ENCODE measurements at places on chromosomes 12 and 14.

DNA sequence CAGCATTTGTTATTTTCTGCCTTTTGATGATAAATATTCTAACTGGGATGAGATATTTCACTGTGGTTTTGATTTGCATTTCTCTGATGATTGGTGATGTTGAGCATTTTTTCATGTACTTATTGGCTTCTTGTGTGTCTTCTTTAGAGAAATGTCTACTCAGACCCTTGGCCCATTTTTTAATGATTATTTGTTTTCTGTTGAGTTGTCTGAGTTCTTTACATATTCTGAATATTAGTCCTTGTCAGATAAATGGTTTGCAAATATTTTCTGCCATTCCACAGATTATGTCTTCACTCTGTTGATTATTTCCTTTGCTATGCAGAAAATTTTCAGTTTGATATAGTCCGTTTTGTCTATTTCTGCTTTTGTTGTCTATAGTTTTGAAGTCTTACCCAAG, 317.0 kb downstream of the CEP128 start:
- no peak for DNase-seq

DNA sequence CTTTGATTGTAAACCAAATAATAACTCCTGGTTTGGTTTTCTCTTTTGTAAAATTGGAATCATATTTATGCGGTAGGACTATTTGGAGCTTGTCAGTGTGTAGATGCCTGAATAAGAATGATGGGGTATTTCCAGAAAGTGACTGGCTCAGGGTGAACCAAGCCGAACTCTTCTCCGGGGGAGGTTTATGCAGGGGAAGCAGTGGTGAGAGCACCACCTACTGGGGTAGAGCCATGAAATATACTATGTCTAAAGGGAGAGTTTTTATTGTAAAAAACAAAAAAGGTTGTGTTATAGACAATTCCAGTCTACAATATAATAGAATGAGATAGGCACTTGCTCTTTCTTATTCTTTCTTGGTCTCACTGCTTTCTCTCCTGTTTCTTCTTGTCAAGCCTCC, 222.9 kb upstream of the SLC16A7 start:
- no peak for DNase-seq

DNA sequence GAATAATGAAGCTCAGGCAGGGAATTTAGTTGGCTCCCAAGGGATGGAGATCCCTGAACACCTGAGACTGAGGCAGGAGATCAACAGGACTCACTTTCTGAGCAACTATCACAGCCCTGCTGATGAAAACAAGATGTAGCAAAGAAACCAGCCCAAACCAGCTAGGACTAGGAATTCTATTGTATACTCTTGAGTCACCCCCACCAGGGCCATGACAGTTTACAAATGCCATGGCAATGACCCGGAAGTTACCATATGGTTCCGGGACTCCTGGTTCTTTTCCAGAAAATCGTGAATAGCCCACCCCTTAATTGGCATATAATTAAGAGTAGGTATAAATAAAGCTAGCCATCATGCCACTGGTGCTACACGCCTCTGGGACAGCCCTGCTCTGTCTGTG, 46.0 kb upstream of the OASL start:
- DNase-seq = no peak

DNA sequence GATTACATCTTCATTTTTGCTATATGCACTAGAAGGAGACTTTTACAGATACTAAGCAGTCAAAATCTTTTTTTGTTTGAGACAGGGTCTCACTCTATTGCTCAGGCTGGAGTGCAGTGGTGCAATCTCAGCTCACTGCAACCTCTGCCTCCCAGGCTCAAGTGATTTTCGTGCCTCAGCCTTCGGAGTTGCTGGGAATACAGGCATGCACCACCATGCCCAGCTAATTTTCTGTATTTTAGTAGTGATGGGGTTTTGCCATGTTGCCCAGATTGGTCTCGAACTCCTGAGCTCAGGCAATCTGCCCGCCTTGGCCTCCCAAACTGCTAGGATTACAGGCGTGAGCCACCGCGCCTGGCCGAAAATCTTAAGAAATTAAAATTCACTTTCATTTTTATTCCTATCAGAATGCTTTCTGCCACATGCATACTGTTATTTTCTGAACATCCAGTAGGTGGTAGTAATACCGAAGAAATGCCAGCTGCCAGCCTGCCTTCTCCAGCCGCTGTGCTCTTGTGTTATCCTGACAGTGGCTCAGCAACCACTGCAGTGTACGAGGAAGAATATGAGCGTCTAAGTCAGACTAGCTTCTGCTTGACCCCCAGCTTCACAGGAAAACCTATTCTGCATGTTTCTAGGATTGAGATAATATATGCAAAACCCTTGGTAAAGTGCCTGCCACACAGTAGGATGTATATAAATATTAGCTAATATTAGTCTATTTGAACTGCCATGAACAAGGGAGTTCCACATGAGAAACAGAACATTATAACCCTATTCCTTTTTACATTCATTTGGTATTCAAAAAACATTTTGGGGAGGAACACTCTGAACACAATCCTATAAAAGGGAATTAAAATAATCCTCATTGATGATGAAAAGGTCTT, 54.2 kb downstream of the RPAP3 start:
- peak; percentile 42 for DNase-seq

DNA sequence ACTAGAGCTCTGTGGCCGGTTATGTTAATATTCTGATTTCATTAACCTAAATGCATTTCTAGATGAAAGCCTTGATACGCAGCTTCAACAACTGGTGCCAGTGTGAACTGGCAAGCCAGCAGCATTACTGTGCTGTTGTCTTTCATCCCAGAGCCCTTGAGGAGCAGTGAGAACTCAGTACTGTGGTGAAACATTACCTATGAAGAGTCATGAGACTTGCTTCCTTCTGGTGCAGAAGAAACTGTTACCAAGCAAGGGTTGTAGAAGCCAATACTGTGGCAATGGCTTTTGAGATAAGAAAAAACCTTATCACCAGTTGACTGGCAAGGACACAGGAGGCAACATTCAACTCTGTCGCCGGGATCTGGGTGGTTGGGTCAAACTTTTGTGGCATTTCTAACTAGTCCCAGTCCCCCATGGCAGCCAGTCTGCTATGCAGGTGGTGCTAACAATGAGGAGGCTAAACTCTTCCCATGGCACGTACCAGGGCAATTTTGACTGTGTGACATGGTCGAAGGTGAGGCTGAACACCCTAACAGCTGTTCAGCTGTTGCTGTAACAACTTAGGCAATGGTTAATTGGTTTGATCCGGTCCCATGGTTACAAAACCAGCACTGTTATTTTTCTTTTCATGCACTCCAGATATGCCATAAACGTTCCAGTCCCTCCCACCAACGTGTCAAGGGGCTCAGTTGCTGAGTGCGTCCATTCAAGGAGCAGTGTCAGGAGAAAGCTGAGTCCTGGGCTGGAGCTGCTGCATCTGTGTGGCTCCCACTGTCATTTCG, 12.6 kb upstream of the LGALS3 start:
- DNase-seq = no peak

DNA sequence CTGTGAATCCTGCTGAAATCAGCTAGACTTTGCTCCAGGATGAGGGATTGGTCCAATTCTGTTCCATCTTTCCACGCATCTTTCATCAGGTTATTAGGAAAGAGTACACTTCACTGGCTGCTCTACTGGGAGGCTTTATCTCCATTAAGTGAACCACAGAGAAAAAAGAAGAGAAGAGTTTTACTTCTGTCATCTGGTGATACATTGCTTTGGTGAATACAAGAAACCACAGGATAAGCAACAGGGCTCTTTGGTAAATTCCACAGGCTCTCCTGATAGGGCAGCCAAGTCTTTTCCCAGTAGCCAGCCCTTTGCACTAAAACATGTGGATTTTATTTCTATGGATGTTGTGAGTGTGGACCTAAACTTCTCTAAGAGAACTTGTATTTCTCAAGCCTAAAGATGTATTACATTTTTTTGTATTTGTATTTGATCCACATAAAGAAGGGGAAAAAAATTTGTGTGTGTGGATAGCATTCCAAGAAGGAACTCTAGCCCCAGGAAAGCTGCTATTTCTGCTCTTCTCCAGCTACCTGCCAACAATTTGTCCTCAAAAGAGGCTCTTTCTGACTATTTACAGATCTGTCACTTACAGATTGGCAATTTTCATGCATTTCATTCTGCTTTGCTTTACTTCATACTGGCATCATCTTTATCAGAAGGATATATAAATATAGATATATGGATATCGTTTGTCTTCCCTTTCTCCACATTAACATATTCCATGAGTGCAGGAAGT, 1117.6 kb upstream of the TMEM132C start:
- no peak for DNase-seq

DNA sequence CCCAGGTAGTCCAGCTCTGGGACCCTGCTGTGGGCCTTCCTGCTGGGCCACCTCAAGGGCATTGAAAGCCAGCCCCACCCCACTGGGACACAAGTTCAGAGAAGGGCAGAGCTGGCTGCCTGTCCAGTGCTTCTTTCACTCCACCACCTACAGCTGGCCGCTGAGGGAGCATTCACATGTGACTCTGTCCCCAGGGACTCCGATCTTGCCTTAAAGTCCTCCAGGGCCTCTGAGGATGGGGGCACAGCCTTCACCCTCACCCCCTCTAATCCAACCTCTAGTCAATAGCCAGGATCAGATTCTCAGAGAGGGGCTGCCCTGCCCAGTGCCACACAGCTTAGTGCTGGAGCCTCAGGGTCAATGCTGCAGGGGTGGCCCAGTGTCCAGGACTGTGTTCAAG, 5.0 kb upstream of the CYP46A1 start:
- no peak for DNase-seq

GRCh38 chr12:14656846-14657245, 39.6 kb downstream of the GUCY2C start:
- DNase-seq = no peak

GRCh38 chr14:28461389-28461788, 305.2 kb upstream of the FOXG1 start:
- DNase-seq = no peak

- DNase-seq = no peak
Observed at GRCh38 chr14:91078095-91078737, 17.8 kb upstream of the RPS6KA5 start.

GRCh38 chr14:102342238-102342637, 20.5 kb downstream of the CINP start:
- DNase-seq = no peak

DNA sequence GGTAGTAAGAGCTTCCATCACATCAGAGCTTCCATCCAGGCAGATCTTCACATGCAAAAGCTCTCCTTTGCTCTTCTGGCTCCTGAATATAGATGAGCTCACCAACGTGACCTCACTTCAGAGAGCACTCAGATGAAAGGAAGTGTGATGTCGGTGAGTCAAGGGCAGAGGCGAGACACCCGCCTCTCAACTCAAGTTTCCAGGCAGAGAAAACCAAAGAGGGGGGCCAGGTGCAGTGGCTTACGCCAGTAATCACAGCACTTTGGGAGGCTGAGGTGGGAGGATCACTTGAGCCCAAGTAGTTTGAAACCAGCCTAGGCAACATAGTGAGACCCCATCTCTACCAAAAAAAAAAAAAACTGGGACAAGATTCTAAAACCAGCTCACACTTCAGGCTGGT, 126.9 kb downstream of the DUSP6 start:
- no peak for DNase-seq

DNA sequence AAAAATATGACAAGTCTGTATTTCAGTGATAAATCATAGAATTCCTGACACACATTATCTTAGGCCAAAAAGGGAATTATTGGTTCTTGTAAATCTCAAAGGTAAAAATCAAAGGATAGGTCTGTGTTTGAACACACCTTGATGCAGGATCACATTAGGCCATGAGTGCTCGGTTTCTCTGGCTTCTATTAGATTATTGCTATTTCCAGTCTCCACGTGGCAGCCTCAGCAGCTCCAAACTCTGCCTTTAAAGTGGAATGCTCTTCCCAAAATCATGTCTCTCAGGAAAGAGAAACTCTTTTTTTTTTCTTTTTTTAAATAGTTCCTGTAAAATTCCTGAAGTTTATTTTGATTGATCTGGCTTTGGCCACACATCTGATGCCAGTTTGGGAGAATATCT, 105.6 kb upstream of the FRMD6 start:
- DNase-seq = peak; percentile 57

DNA sequence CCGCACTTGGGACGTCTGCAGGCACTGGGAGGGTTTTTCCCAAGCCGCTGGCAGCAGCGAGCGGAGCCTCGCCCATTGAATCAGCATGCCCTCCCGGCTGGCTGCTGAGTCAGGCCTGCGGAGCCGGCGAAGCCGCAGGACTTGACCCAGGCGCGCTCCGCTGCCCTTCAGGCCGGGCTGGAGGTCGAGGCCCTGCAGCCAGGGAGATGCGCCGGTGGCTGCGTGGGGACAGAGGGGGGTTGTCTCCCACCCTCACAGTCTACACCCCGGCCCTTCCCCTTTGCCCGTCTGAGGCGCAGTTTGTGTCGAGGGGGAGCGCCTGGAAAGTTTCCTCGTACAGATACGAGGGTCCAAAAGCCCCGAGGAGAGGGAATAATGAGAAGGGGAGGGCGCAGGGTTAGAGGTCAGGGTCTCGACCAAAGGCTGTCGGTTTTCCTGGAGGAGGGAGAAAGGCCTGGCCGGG, 759 bp upstream of the KLC1 start:
- no peak for DNase-seq

GRCh38 chr12:30882706-30883105, 43.8 kb upstream of the TSPAN11 start:
- DNase-seq = no peak

- DNase-seq = no peak
Observed at GRCh38 chr14:34766606-34767005, 52.2 kb upstream of the CFL2 start.

DNA sequence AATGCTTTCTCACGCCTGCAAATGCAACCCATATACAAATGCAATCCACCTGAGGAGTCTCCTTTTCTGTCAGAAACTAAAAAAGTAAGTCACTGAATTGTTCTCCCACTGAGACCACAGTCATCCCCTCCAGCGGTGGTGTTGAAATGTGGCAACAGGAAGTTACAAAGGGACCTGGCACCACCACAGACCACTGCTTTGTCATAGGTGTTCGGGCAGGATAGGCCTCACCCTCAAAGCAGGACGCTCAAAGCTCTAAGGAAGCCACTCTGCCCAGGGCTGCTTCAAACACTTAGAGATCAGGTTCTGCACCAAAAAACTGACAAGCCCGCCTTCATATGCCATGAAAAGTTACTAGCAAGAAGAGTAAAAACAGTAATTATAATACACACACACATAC, 11.3 kb downstream of the PHLDA1 start:
- DNase-seq = no peak

- DNase-seq = no peak
Observed at GRCh38 chr12:70002912-70003255, 177.9 kb downstream of the MYRFL start.

DNA sequence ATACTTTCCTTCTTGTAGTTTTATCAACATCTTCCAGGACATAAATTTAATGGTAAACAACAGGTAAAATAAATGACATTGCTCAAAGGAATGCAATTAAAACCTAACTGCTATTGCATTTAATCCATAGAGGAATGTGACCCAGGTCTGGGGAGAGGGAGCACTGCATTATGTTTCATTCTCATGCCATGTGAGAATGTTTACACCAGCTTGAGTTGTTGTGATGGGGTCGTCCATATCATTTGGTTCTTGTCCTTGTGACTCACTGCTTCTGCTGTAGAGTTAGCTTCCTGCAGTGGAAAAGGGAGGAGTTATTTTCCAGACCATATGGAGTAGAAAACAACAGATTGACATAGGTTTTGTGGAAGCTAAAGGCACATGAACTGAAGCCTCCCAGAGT, 129.3 kb upstream of the PMCH start:
- no peak for DNase-seq

- no peak for DNase-seq
Observed at GRCh38 chr14:103527408-103528145, 1.4 kb upstream of the TRMT61A start.
